ENCODE measurements at places on chromosomes 16 and 17. TPM values are rescaled to one million over a fixed set of nuclear protein-coding genes. Genes with fewer than 3 reads are reported as not detected.

Gene ZNF750
- total RNA-seq = not detected

Gene PRCD
- total RNA-seq = 0.38 TPM

Gene MYH1
- total RNA-seq = not detected

GRCh38 chr17:21090902-21091618 lies 35.7 kb upstream of the DHRS7B start:
- DNase-seq = no peak

- DNase-seq = no peak
Measured at GRCh38 chr17:4474093-4474492, 24.6 kb upstream of the SPNS2 start.

DNA sequence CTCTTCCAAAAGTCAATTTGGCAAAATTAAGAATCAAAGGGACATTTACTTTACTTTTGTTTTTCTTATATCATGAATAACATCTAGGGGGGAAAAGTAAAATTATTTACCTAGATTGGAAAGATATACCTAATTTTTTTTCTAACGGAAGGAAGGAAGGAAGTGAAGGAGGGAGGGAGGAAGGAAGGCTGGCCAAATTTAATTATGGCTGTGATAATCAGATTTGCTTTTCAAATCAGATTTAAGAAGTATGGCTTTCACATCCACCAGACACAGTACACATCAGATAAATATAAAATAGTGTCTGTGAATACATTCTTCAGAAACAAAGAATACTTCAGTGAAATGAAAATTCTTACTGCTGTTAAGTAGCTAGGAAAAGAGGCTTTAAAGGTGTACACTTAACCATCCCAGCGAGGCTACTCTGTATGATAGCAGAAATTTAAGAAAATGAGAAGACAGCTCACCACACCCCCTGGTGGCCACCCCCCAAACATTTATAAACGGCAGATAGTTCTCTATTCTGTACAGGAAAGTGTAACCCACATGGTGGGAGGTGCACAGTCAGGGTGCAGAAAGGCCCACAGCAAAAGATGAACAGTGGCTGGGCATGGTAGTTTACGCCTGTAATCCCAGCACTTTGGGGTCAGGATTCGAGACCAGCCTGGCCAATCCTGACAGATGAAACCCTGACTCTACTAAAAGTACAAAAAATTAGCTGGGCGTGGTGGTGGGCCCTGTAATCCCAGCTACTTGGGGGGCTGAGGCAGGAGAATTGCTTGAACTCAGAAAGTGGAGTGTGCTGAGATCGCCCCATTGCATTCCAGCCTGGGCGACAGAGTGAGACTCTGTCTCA lies 150.8 kb downstream of the SSH2 start:
- DNase-seq = peak; percentile 76

DNA sequence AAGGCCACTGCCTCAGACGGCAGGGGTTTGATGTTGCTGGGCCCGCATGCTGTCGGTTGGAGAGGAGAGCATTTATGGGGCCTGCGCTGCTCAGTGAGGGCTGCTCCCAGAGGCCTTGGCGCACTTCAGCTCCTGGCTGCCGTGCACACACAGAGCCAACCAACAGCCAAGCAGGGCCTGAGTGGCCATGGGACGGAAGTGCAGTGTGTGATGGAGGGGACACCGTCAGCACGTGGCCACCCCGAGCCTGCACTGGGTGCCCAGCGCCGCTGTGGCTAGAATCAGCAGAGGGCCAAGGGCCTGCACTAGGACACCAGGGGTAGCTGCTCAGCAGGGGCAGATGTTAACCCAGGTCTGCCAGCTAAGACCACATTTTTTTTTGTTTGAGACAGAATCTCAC lies 21.8 kb downstream of the KLHL36 start:
- no peak for DNase-seq
